Fibroblast of mammary gland (primary cell): ENCODE measurements at places on chromosomes 1 and 21.

DNA sequence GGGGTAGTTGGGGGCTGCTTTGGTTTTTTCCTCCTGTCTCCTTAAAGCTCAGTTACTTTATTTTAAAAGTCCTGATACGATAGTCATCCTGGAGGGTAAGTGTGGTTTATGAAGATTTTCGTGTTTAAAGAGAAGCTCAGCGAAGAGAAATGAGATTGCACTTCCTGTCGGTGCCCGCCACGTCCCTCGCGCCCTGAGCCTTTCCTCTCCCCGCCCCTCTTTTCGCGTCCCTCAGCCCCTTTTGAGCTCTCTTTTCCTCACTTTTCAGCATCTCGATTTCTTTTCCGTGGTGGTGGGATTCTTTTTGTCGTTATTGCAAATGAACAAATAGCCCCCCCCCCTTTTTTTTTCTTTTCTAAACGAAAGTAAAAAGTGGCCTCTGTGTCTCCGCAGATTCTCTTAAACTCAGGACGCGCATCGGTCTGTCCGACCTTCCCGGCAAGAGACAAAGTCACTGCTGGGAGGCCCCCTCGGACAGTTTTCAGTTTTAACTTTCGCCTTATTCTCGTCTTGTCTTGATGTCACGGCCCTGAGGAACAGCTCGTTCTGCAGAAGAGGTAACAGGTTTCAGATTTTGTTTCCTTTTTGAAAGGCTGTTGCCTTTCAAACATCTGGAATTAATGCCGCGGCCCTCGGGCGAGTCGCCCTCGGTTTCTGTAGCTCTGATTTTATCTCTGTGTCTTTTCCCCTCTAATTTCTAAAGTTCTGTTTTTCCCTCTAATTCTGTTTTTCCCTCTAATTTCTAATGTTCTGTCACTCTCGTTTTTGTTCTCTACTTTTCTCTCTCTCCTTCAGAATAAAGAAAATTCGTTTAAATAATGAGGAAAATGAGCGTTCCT lies 1.0 kb upstream of the DMRTA2 start:
- DNase-seq: no peak

- DNase-seq: peak; percentile 80
These were observed at the start of gene AHDC1 for GRCh38 chr1:27603681-27604578. TSS of gene AHDC1 (minus strand) at chr1:27604144. CDS start at chr1:27552115, 52,029 bp downstream.

DNA sequence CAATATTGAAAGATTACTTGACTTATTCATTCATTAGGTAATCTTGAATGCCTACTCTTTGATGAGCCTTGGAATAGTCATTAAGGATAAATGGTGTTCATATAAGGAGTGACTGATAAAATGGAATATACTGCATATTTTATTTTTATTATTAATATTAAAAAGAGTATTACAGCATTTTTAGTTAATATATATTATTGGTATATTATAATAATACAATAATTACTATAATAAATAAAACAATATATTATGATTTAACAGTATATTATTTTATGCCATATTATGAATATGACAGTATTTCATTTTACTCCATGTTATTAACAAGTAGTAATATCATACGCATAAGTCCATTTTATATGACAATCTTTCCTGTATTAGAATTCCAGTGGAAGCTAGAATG lies 490.8 kb upstream of the NFIA start:
- no peak for DNase-seq

GRCh38 chr1:192162376-192162775 lies 4.1 kb downstream of the RGS18 start:
- no peak for DNase-seq

DNA sequence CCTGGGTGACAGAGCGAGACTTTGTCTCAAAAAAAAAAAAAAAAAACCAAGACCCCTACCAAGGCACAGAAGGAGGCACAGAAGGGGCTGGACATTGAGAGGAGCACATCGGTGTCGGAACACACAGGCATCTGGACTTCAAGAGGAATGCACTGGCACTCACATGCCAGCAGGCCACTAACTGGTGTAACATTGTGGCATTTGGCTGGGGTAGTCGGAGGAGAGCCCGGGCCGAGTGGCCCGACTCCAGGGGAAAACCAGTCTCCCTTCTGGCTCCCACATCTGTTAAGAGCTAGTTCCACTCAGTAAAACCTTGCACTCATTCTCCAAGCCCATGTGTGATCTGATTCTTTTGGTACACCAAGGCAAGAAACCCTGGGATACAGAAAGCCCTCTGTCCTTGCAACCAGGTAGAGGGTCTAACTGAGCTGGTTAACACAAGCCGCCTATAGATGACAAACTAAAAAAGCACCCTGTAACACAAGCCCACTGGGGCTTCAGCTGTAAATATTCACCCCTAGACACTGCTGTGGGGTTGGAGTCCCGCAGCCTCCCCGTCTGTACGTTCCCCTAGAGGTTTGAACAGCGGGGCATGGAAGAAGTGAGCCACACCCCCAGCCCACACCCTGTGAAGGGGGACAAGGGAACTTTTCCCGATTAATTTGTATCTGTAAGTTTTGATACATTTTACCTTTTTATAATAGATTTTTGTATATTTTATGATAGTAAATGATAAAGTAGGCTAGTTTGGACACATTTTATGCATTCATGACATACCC lies 17.2 kb upstream of the AKIRIN1 start:
- no peak for DNase-seq

GRCh38 chr1:199313444-199313843 lies 674.6 kb downstream of the PTPRC start:
- no peak for DNase-seq

- peak; percentile 55 for DNase-seq
These were observed 135.9 kb downstream of the TPR start for GRCh38 chr1:186239171-186239570.

DNA sequence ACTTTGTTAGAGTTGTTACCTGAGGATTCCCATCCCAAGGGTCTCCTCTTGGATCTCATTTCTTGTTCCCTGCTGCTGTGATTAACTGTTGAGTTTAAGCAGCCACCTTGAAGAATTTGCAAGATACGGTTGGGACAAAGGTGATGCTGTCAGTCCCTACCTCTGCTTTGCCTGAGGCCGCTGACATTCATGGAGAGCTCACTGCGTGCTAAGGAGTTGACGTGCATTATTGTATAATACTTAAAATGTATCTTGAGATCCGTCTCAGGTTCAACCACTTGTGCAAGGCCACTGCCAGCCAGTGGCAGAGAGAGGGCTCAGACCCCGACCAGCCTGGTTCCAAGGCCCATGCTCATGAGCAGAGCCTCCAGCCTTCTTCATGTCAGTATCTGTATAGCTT lies 14.2 kb downstream of the DOP1B start:
- no peak for DNase-seq

GRCh38 chr1:209646558-209646957 lies 5.7 kb downstream of the LAMB3 start:
- DNase-seq: peak; percentile 75

DNA sequence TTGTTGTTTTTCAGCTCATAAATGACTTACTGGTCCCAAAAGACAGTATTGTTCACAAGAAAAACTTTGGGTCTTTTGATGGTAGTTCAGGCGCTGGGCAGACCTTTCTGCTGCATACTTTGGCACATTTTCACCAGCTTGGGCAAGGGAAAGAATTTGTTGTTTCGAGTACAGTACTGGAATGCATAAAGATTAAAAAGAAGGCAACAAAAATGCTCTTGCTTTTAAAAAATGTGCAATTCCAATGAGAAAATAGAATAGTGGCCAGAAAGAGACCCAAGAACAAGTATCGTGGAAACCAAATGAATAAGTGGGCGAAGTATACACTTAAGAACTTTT lies 56.0 kb downstream of the CLIC6 start:
- no peak for DNase-seq

GRCh38 chr1:44261171-44261817 lies 48.0 kb downstream of the DMAP1 start:
- DNase-seq: no peak

GRCh38 chr1:214377886-214378285 lies 96.9 kb downstream of the SMYD2 start:
- DNase-seq: no peak

GRCh38 chr1:107009281-107009680 lies 47.2 kb upstream of the PRMT6 start:
- DNase-seq: no peak

DNA sequence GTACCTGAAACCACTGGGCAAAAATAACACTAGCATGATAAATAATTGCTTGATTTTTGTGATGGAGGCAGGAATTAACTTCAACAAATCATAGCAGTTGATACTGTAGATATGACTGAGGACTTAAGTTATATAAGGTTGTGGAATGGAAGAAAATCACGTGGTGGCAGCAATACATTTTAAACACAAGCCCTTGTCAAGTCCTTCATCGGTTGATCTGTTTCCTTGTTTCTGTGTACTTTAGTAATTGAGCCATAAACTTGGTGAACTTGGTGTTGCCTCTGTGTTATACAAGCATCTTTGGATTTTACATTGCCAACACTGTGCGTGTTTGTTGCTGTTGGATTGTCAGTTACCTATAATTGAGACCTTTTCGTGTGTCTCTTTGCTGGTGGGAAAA lies 114.4 kb downstream of the CAMTA1 start:
- no peak for DNase-seq

DNA sequence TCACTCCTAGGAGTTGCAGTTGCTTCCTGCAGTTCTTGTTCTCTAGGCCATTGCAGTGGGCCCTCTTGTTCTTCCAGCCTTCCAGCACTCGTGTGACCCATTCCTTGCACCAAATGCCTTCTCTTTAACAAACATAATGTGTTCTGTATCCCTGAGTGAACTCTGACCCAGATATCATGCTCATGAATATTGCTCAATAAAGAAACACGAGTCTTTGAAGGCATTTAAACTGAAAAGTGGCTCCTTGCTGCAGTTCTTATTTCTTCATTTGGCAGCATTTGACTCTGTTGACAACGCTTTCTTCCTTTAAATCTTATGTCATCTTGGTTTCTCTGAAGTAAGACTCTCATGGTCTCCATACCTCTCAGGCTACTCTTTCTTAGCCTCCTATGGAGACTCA lies 100.7 kb upstream of the PDE4B start:
- DNase-seq: peak; percentile 28

- DNase-seq: no peak
These were observed 111.3 kb downstream of the TNFSF18 start for GRCh38 chr1:172939475-172939874.

DNA sequence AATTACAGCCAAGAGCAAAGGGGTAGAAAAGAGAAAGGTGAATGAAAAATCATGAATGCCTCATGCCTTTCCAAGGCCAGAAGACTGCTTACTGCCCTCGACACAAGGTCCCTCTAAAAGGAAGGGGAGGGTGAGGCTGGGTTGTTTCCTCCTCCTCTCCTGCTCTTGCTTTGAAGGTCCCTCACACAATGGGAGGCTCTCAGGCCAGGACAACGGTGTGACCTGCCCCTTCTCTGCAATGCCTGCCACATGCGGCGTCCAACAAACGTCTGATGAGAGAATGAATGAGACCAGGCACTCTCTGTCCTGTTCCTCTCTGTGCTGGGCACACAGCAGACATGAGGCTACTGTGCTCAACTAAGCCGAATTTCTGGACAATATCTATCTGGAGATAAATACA lies 51.3 kb downstream of the SSBP3 start:
- DNase-seq: no peak

GRCh38 chr1:1550591-1551432 lies 10.4 kb upstream of the TMEM240 start:
- peak; percentile 80 for DNase-seq

- no peak for DNase-seq
These were observed at the start of gene RGS18 for GRCh38 chr1:192158181-192158580. TSS of gene RGS18 (plus strand) at chr1:192158462. CDS start at chr1:192158638, 176 bp downstream.

GRCh38 chr1:163983097-163983496 lies 575.9 kb upstream of the PBX1 start:
- DNase-seq: no peak

DNA sequence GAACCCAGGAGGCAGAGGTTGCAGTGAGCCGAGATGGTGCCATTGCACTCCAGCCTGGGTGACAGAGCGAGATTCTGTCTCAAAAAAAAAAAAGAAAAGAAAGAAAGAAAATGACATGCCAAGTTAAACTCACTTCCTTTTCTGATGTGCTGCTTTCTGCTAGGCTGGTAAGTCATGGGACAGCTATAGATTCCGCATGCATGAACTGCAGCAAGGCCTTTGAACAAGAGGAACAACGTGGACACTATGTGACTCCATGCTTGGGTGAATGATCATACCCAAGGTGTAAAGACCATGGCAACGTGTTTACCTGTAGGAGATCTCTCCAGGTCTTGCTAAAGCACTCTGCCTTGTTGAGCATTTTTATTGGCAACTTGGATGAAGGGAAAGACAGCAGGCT lies 10.3 kb upstream of the TTF2 start:
- DNase-seq: no peak
